ENCODE measurements at places on chromosomes 2 and 18.

- peak; percentile 18 for DNase-seq
Measured at GRCh38 chr2:58291726-58292438, 50.8 kb upstream of the FANCL start.

DNA sequence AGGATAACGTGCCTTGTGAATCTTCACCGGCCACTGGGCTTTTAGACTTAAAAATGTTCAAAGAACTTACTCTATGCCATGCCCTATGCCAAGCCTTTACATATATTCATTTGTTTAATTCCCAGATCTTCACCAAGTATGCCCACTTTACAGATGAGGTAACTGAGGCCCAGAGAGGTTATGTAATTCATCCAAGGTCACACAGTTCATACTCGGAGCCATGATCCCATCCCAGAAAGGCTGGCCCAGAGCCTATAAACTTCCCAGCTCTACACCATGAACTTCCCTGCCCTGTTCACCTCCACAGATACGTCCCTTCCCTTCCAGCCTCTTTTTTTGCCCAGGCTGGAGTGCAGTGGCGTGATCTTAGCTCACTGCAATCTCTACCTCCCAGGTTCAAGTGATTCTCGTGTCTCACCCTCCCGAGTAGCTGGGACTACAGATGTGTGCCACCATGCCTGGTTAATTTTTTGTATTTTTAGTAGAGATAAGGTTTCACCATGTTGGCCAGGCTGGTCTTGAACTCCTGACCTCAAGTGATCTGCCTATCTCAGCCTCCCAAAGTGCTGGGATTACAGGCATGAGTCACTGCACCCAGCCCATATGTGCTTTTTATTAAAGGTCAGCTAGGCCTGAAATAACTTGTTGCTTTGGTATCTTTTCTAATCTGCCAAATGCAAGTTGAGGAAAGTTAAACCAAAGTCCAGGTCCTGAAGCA, 44.1 kb downstream of the MTHFD2 start:
- DNase-seq: no peak

- peak; percentile 33 for DNase-seq
Measured at GRCh38 chr2:58553937-58554336, 312.8 kb upstream of the FANCL start.

GRCh38 chr18:4454537-4455112, 482 bp downstream of the DLGAP1 start:
- peak; percentile 80 for DNase-seq

GRCh38 chr18:56112013-56112749, 524.2 kb upstream of the TCF4 start:
- DNase-seq: no peak

DNA sequence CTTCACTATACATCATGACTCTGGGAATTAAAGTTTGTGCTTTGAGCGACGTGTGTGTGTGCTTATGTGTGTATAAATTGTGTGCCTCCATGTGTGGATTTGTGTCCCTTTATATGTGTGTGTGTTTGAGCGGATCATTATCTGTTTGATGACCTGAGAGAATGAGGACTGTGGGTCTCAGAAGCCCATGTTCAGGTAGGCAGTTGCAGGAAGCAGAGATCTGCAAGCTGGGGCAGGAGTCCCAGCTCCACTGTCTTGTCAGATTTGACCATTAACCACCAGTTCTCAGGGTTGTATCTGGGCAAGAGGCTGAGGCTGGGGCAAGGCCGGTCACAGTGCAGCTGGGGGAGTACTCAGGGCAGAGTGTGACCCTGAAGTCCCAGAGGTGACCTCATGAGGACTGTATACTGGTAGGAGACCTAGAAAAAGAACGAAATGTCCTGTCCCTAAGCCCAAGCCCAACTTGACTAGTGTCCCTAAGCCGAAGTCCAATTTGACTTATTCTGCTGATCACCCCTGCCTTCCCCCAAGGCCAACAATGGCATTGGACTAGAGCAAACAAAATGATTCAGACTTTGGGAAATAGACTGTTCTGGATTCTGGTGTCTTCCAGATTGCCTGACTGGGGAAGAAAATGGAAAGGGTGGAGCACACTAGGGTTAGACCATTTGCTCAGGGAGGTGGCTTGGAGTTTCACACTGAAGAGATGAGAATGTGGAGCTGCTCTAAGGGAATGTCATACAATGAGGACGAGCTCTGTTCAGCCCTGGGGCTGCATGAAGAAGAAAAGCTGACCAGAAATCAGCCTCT, 28.1 kb downstream of the RHOB start:
- DNase-seq: no peak

DNA sequence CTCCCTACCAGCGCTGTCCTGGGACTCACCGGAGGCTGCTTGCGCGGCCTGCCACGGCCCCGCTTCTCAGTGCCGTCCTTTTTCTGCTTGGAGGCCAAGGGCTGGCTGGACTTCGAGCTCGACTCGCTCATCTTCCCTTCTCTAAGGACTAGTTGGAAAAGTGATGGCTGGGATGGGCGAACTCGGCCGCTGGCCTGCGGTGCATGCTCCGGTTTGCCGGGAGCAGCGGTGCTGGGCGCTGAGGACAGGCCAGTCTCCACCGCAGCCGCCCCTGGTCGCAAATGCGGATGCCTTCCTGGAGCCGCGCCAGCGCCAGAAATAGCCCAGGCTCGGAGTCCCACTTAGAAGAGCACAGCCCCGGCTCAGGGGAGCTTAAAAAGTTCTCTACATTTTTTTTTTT, 3.1 kb downstream of the C2orf81 start:
- no peak for DNase-seq

- no peak for DNase-seq
Measured at GRCh38 chr18:40984856-40985255, 970.2 kb upstream of the PIK3C3 start.

DNA sequence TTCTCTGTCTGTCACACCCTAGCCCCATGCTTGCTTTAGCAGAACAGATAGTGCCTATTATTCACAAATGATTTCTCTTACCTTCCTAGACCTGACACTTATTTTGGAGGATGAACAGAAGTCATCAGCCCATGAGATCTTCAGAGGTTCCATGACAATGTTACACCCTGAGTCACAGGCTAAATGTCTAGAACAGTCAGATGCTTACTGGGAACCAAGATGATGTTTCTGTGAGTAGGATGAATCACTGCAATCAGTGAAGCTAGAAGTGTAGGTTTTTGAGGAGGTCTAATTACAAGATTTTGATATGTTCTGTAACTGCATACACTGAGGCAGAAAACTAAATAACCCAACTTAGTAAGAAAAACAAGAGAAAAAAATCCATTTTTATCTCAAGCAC, 123.0 kb upstream of the THUMPD2 start:
- DNase-seq: no peak

GRCh38 chr2:61510674-61511671, 27.2 kb downstream of the XPO1 start:
- no peak for DNase-seq

DNA sequence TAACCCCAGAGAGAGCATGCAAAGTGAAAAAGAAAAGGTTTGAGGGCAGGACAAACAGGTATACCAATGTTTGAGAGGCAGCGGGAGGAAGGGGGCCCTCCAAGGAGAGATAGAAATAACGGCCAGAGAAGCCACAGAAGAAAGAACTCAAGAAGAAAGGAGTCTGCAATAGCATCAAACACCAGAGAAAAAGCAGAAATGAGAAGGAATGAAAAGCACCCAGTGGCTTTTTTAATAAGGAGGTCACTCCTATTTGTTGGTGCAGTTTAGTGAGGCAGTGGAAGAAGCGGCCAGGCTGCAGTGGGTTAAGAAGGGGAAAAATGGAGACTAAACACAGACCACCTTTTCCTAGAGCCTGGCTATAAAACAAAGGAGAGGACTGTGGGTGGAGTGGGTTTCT, 177.2 kb downstream of the THADA start:
- no peak for DNase-seq

DNA sequence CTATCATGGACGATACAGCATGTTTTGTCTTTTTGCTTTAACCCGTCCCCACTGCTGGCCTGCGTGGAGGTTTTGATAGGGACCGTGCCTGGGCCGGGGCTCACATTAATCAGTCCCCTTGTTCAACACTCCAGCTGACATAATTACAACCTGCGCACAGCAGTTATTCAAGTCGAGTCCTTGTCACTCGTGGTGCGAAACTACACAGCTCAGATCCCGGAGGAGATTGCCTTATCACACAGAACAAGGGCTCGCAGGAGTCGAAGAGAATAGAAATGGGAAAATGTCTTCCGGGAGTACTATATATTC, 304.4 kb downstream of the ZNF407 start:
- no peak for DNase-seq

DNA sequence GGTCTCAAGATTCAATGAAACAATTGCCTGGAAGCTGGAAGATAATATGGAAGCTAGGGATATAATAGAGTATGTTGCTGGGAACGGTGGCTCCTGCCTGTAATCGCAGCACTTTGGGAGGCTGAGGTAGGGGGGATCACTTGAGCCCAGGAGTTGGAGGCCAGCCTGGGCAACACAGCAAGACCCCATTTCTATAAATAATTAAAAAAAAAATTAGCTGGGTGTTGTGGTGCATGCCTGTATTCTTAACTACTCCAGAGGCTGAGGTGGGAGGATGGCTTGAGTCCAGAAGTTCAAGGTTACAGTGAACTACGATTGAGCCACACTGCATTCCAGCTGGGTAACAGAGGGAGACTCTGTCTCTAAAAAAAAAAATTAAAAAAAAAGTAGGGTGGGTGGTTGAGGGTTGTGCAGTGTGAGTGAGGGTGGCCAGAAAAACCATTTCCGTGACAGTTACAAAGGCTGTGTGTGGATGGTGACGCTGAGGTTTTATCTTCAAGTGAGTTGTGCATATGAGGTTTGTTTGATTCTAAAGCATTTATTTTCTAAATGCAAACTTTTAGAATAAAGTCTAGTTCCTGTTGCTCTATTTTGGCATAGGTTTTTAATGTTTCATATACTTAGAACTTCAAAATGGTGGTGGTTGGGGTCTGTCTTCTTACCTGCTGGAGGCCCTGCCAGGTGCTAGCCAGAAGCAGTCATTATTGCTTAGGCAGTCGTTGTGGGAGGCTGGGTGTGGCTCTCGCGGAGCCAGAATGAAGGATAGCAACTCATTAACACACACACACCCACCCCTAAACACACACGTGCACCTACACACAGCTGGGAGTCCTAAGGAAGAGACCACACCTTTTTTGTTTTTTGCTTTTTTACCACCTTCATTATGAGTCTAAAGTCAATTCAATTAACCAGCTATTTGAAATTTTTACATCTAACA, 4.7 kb upstream of the IL1R2 start:
- no peak for DNase-seq

DNA sequence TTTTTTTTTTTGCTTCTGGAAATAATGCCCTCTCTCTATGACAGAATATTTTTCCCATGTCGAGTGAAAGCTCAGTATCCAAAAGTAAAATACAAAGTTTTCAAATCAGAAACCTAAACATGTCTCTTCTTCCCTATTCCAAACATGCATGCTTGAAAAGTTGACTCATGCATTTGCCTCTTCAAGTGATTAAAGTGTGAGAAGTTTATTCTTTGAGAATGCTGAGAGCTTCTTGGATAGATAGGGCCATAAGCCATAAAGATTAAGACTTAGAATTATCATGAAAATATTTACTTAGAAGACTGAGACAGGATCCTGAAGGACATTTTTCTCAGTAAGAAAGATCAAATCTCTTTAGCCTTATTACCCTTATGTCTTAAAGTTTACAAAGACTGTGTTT, 98.6 kb upstream of the EPB41L5 start:
- DNase-seq: no peak

- no peak for DNase-seq
Measured at GRCh38 chr2:86056590-86057331, 48.9 kb downstream of the POLR1A start.

GRCh38 chr2:14756122-14756541, 123.6 kb downstream of the LRATD1 start:
- DNase-seq: no peak

DNA sequence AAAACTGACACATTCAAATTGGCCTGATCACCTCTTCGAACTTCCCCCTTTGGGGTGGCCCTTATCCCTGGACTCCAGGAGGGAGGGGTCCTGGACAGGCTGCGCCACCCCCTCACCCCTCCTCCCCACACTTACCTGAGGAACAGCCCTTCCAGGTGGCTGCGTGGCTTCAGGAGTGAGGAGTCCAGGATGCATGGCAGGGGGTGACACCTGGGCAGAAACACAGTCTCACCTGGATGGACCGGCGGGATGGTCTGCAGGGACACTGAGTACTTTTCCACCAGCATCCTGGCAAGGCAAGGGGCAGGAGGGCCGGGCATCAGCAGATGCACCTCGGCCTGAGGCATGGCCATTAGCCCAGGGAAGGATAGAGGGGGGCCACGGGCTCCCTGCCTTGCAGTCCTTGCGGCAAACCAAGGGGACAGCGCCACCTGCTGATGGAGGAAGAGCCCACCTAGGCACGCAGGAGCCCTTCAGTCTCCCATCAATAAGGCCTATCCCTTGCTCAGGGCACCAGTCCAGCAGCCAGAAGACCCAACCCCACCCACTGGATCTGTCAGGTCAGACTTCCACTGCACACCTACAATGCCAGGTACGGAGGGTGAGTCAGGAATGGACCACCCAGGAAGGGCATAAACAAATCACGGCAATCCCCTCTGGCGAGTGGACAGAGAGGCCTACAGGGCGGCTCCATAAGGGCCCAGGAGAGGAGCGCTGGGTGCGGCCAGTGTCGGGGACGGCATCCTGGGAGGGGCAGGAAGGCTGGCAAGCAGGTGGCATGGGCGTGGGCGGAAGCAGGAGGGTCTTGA, 26.0 kb downstream of the FAM178B start:
- peak; percentile 90 for DNase-seq

- DNase-seq: no peak
Measured at GRCh38 chr2:68846091-68846490, 25.1 kb downstream of the BMP10 start.

DNA sequence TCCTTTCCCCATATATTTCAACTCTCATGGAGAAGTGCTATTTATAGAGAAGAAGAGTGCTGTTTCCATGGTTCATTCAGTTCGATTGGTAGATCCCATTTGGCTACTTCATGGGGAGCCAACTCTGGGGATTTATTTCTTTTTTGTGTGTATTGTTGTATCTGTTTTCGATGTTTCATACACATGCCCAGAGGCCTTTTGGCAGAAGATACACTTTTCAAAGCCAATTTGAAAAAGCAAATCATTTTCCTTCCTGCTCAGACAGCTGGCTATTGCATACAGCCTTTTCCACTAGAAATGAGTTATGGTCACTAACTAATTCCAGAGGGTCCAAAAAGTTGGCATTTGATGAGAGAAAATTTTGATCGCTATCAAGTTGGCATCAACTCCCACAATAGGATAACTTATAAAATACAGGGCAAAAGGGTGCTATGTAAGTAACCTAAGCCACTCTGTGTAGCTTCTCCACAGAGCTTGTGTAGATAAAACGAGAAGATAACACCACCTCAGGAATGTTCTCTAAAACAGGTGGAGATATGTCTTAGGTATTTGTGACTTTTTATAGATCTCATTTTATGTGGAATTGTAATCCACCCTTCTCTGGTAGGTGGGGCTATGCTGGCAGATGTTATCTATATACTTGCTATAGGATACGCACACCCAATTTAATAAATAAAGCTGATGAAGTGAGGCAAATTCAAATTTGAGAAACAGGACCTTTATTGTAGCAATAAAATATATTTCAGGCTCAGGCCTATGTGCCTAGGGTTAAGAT, 798.5 kb downstream of the SATB2 start:
- no peak for DNase-seq

GRCh38 chr2:29117636-29118303, 2.6 kb downstream of the CLIP4 start:
- no peak for DNase-seq
